ENCODE measurements at places on chromosomes 6 and 20.

- no peak for DNase-seq
Measured at GRCh38 chr6:170132011-170132521, 158.8 kb downstream of the DLL1 start.

GRCh38 chr6:11393713-11394627 is 143.6 kb upstream of the TMEM170B start:
- DNase-seq = no peak

DNA sequence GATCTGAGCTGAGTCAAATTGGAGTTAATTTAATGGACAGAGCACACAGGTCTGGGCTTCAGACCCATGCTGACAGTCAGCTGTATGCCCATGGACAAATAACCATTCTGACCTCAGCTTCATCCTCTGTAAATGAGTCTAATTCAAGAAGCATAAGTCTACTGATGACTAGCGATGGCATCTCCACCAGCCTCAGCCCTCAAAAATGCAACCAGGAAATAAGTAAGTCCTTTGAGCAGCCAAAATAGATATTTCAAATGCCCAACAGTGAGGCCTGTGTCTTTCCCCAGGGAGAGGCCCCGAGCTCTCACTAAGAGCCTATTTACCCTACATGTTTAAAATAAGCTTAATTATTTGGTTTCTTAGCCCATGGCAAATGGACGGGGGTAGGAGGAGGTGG is 114.2 kb upstream of the MTHFD1L start:
- no peak for DNase-seq

DNA sequence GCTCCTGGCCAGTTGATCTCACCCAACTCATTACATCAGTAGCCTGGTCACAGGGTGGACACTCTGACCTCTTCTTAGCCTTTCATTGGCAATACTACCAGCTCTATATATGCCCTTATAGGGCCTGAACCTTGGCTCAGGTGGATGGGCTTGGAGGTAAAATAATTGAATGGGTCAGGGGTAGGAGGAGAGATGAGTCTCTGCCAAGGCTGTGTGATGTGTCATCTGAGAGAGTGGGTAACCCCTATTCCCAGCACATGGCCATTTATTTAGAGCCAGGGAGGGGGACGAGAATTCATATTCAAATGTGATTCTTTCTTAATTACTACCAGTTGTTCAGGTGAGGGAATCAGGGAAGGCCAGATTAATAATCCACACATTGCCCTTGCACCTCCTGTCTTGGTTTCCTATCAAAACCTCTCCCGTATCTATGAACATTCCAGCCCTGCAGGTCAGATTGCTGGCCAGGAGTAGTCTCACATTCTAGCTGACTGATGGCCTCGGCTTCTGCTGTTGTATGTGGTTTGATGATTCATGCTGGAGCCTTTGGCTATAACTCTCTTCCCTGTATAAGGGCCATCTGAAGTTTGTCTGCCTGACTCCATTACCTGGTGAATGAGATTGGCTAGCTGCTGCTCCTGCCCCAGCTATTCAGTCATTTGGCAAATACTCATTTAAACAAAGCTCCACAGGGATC is 13.4 kb downstream of the C20orf173 start:
- DNase-seq = no peak

DNA sequence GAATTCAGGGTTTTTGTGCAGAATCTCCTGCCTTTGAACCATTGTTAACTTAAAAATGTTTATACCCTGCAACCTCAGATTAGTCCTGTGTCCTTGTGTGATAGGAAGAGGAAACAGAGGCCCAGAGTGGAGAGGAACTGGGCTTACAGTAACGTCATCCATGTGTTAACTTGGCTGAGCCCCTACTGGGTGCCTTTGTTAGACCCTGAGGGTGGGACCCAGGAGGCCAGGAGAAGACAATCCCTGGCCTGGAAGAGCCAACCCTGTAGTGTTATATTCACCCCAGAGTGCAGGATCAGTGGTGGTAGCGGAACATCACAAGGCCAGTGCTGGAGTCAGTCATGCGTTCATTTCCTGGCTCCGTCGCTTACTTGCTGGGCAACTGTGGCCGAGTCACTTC is 10.6 kb downstream of the MYLK2 start:
- no peak for DNase-seq

DNA sequence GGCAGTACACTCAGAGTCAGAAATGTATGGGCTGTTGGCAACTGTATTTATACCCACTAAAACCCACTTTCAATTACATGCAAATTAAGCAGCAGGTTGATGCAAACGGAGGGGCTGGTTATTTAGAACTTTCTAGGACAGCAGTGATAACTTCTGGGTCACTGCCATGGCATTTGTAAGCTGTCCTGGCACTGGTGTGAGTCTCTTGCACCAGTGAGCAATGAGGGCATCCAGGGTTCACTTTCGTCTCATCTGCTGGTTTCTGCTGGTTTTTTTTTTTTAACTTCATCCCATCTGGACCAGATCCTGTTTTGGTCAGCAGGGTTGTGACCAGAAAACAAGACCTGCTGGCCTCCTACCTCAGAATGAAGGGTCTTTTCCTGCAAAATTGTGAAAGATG is 49.2 kb downstream of the CDH26 start:
- no peak for DNase-seq

GRCh38 chr20:35151736-35152135 is 4.6 kb upstream of the EDEM2 start:
- no peak for DNase-seq

DNA sequence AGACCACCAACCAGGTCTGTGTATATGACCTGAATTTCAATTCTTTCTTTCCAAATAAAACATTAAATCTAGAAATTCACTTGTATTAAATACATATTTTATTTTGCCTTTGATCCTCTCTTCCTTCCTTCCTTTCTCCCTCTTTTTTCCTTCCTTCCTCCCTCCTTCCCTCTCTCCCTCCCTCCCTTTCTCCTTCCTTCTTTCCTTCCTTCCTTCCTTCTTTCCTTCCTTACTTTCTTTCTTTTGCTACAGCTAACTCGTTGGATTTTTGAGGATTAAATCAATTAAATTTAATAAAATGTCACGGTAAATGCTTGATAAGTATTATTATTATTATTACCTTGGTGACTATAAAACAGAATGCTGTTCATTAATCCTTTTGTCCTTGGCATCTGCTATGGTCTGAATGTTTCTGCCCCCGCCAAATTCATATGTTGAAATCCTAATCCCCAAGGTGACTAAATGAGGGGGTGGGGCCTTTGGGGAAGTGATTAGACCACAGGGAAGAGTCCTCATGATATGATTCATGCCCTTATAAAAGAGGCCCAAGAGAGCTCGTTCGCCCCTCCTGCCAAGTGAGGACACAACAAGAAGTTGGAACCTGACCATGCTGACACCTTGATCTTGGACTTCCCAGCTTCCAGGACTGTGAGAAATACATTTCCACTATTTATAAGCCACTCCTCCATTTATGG is 67.6 kb upstream of the BTBD3 start:
- no peak for DNase-seq

GRCh38 chr6:29651413-29652197 is 5.3 kb upstream of the MOG start:
- peak; percentile 11 for DNase-seq

- no peak for DNase-seq
Measured at GRCh38 chr6:10531942-10532341, 10.8 kb downstream of the GCNT2 start.

- no peak for DNase-seq
Measured at GRCh38 chr6:44257753-44258324, 511 bp upstream of the SLC35B2 start.

GRCh38 chr20:9353916-9354276 is 160.5 kb upstream of the LAMP5 start:
- DNase-seq = no peak

DNA sequence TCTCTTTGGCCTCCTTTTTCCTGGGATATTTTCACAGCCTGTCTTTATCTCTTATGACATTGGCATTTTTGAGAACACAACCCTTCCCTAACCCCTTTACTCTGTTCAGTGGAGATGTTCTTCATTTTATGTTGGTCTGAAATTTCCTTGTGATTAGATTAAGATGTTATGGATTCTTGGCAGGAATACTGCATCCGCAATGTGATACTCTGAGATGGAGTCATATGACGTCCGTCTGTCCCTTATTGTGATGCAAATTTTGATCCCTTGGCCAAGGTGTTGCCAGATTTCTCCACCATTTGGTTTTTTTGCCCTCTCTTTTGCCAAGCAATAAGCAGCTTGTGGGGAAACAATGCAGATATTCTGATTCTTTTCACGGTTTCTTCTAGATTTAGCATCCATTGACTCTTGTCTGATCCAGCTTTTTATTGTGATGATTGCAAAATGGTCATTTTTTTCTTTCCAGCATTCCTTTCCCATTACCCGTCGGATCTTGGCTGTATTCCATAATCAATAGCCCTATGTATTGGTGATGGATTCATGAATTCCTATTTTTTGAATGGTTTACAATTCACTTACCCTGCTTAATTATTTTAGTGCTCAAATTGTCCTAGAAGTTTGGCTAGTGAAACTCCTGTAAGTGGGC is 85.1 kb downstream of the NCOA3 start:
- DNase-seq = peak; percentile 17

DNA sequence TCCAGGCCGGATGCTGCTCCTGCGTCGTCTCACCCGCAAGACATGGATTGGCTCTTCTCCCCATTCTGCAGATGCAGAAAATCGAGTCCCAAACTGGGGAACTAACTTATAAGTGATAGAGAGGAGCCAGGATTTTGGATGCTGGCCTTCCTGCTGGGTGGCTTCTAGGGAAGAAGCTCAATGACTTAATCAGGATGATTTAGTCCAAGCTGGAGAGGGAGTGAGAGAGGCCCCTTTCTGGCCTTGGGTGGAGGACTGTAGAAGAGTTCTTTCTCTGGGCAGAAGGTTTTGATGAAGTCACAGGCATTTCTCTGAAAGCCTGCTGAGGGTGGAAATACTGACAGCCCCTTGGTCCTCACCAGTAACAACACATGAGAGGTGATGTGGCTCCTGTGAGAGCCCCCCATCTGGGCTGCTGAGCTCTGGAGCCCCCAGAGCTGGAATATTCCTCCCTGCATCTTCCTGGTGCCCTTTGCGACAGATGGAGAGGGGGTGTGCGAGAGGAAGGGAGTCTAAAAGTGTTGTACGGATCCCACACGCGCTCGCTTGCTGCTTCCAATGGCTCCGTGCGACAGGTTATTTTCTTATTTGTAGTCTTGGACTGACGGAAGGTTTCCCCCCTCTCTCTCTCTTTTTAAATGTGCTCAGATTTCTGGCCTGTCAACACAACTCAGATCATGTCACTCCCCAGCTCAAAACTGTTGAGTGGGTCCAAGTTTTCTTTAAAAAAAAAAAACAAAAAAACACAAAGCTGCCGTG is 3.5 kb downstream of the SIRPA start:
- no peak for DNase-seq

GRCh38 chr6:36171573-36171972 is 25.0 kb upstream of the BRPF3 start:
- no peak for DNase-seq

- no peak for DNase-seq
Measured at GRCh38 chr6:113143206-113143605, 713.9 kb upstream of the MARCKS start.

DNA sequence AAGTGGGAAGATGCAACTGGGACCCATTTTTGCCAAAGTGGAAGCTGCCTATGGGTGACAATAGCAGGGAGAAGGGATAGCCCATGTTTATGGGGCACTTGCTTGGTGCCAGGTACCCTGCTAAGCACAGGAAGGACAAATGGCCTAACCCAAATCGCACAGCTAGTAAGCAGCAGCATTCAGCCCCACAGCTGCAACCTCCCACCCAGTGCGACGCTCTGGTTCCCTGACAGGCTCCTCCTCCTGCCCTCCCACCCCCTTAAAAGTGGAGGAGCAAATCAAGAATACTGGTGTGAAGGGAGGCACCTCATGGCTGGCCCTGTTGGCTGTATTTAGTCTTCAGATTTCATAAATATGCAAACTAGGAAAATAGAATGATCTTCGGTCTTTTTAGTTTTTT is 76.2 kb downstream of the RIN2 start:
- no peak for DNase-seq

DNA sequence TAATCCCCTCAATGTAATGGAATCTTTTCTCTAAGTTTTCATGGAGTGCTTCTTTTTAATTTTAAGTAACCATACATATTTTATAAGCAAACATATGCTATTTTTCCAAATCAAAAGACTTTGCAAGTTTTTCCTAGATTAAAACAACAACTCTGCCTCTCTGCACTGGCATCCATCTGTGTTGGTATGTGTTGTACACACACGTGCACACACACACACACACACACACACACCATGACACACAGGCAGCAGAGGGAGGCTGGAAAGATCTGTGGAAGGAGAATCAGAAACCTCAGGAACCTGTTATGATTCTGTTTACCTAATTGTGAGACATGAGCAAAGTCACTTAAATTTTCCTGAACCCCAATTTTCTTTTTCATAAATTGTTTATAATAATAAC is 295.0 kb upstream of the PRDM1 start:
- no peak for DNase-seq

DNA sequence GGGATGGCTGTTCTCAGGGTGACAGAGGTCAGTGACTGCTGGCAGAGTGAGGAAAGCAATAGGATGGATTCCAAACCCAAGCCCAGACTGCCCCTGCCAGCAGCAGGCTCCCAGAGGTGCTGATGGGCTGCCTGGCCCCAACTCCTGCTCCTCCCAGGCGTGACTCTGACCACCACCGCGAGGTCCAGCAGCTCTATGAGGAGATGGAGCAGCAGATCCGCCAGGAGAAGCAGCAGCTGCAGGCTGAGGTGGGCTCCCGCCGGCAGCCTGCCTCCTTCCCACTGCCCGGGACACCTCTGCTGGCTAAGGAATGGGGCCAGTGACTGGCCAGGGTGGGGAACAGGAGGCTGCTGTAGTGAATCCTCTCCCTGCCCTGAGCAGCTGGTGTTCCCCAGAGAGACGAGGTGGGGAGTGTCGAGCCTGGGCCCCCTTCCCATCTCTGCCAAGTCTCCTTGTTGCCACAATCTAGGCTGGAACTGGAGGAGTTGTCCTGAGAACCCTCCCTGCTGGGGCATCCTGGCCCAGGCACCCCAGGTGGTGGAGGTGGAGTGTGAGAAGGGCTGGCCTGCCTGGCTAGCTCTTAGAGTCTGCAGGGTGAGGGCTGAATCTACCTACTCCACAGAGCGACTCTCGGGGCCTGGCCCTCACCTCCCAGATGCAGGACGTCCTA is 20.4 kb downstream of the RAB44 start:
- DNase-seq = no peak

DNA sequence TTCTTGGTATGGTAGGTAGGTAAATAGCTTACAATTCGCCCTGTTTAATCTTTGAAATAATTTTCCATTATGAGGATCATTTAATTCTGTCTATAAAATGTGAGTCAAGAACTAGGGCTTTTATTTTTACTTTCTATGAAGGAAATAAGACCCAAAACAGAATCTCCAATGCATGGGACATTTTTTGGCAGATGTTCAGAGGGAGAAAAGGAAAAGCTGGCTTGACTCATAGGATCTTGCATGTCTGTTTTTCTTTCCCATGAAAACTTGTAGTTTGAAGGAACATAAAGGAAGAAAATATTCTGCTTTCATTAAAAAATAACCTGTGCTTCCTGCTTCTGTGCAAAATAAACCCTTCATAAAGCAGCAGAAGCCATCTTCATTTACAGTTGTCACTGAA is 143.1 kb upstream of the INSM1 start:
- no peak for DNase-seq

GRCh38 chr6:93972791-93973190 is 553.4 kb upstream of the EPHA7 start:
- no peak for DNase-seq

- DNase-seq = no peak
Measured at GRCh38 chr6:2034256-2034655, 211.1 kb downstream of the GMDS start.

All from DMS 273 treated with DMSO at 0.1 percent for 48 hours (cell line).